ENCODE measurements at places on chromosomes 2 and 18.

DNA sequence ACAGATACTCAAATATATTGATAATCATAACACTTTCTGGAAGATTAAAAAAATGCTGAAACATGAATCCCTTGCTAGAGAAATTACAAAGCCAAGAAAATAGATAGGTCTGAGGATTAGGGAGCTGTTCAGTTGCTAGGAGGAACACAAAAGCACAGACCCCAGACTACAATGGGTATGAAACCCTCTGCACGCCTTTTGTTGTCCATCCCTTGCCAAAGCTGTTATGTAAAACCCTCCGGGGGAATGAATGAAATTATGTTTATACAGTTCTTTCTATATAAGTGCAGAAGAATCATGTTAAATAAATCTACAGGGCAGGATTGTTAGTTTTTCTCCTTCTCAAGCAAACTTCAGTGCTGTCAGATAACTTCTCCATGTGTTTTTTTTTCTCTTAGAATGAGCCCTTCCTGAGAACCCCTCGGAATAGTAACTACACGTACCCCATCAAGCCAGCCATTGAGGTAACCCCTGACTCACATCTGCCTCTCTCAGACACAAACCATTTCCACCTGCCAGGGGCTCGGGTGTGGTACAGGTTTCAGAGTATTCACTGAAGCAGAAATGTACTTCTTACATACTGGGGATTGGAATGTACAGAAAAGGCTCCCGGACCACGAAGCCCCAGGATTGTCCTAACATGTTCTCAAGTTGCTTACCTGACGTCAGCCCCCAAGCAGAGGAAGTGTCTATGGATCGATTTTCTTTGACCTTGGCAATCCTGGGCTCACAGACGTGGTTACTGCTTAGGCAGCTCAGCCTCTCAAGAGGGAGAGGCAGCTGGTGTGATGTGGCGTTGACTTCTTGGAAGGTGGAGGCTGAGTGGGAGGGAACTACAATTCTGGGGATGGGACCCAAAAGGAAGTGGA is 118.0 kb downstream of the PLB1 start:
- no peak for DNase-seq

DNA sequence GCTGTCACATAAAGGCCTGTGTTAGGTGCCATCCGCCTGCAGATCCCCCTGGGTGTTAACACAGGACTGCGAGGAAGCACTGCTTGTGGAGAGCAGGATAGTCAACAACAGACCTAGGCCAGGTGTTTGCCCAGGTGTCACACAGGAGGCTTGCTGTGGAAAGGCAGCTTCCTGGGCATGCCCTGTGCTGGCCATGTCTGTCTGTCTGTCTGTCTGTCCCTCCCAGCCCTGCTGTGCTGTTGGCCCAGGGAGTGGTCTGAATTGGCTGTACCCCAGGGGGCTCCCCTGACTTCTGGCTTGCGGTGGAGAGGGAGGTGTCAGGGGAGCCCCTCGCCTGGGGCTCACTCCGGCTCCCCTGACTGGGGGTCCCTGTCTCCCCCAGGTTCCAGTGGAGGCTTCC is 53.2 kb downstream of the SH3BP4 start:
- DNase-seq: no peak

GRCh38 chr2:74379851-74380789 is at the start of gene DCTN1:
Gene DCTN1, minus strand, starts transcription at chr2:74380311. Its CDS starts 274 bp downstream, at chr2:74380037.
- peak; percentile 25 for DNase-seq

DNA sequence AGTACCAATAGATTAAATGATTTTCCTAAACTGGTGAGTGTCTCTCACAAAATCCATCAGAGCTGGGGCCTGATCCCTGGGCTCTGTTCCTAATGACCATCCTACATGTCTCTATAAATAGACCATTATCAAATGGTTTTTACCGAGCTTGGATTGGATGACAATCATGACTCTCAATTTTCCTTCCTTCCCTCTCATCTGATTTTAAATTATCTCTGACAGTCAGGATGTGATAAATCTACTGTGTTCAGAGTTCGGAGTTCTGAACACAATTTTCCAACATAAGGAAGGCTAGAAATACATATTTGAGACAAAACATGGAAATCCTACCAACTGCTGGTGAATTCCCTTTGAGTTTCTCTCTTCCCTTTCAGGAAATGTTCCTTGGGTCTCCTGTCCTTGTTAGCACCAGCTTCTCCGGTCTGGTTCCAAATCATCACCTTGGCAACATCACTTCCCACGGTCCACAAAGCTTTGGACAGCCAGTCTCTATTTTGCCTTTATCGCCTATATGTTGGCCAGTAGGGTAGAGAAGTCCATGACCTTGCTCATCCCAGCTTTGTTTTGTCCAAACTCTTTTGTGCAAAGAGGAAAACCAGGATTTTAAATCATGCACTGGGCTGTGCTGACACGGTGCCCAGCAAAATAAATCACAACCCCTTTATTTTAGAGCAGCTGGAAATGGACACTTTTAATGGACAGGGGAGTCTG is 139.6 kb upstream of the ITGA6 start:
- no peak for DNase-seq

DNA sequence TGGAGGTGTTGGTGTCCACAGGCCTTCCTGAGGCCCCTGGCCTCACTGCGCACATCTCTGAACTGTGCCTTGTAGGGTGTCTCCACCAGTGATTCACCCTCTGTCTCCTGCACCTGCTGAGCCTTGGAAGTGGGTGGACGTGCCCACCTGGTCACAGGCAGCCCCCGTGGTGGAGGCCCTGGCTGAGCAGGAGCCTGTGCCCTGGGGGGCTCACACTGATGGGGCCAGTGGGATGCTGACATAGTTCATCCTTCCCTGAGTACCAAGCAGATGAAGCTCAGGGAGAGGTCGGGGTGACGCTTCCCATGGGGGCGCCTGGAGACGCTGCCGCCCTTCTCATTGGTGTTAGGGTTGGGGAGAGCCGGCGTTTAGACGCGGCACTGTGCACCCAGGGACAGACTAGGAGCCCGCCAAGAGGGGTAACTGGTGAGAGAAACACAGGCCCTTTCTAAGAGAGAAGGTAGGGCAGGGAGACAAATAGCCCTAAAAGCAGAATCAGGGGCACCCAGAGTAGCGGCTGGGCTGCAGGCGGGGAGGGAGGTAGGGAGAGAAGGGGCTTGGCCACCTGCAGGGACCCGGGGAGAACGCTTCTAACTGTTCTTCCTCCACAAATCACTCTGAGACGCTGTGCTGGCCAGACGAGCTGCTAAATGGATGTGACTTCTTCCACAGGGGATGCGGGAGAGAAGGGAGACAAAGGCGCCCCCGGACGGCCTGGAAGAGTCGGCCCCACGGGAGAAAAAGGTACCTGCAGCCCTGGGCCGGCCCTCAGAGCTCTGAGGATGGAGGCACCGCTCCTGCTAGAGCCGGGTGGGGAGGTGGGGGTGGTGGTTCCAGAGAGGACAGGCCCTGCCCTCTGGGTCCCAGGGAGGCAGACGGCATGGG is 18.0 kb downstream of the COLEC11 start:
- DNase-seq: no peak

GRCh38 chr2:220847006-220847405 is 725.1 kb downstream of the EPHA4 start:
- DNase-seq: no peak

DNA sequence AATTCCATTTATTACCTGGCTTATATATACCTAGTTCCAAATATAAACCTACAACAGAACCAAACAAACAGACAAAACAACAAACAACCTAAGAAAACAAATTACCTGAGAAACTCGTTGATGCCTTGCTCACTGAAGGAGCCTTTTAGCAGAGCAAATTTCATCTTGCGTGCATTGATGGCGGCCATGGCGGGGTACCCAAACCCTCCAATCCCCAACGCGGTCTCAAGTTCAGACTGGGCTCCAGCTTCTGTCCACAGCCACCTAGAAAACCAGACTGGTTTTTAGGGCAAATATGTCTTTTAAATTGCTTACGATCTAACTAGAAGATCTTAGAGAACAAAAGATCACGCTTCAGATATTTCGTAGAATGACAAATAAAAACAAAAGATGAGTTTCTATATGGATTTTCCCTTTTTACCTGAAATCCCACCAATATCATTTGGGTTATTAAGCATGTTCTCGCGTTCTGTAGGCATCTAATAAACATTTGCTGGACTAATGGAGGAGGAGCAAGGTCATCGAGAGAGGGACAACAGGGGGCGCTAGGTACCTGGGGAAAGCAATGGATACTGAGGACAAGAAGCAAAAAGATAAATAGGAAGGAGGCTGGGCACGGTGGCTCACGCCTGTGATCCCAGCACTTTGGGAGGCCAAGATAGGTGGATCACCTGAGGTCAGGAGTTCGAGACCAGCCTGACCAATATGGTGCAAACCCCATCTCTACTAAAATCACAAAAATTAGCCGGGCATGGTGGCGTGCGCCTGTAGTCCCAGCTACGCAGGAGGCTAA is 25.2 kb downstream of the PDIA6 start:
- peak; percentile 53 for DNase-seq
